ENCODE measurements at places on chromosomes 3 and 15.

DNA sequence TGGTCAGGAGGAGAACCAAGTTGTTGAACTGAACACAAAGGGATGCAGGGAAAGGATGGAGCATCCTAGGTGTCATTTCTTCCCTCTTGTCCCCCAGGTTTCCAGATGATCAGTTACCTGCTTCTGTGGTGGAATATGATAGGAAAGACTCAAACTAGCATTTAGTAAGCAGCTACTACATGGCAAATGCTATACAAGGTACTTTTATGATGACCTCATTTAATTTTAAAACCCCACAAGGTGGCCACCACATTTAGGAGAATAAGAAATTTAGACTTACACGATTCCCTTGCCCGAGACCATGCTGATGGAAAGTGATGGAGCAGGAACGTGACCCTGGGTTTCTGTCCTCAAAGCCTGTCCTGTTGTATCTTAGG lies 40.9 kb downstream of the CCR4 start:
- DNase-seq = no peak

DNA sequence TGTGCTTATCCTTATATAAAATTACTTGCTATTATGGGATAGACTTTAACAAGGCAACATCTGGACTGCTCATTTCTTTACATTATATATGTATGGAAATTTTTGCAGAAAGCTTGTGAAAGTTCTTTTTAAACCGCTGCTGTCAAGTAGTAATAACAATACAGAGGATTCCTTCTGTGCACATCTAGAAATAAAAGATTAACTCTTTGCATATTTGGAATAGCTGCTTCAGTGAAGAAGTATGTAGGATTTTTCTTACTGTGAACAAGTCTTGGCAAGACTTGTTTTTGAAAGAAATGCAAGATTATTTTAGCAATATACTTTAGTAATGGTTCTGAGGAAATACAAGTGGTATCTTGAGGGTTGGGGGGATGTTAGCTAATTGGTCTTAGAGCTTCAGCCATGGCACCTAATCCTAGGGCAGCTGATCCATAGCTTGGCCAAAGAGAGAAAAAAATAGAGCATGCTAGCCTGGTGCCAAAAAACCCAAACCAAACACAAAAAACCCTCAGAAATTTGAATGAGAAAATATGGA lies 4.3 kb downstream of the PRKCI start:
- DNase-seq = no peak

DNA sequence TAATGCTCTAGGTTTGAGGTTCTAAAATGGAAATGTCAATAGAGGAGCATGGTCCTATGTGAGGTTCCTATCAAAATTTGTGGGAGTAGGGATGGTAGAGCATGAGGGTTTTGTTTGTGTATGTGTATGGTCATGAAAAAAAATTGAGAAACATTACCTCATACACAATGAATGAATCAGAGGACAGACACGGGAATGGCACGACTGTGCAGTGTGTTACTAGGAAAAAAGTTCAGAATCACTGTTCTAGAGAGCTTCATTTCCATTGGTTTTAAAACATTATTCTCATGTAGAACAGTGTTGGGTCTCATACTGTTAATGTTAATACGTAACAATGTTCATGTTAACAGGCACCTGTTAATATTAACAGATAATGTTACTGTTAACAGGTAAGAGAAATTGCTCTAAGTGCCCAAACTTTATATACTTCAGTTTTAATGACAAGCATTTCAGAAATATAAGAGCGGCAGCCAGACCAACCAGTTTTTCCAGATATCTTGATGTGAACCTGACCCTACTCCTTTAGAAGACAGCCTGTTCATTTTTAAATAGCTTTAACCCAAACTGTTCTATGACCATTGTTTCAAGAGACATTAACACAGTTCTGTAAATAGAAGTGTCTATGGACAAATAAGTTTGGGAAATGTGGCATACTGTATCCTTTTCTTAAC lies 48.0 kb downstream of the SLC15A2 start:
- DNase-seq = no peak

- DNase-seq = no peak
Measured at GRCh38 chr3:74808506-74809275, 194.2 kb upstream of the CNTN3 start.

GRCh38 chr3:127066635-127067034 lies 83.7 kb downstream of the PLXNA1 start:
- DNase-seq = no peak

- no peak for DNase-seq
Measured at GRCh38 chr3:31862666-31863279, 118.3 kb downstream of the OSBPL10 start.

GRCh38 chr3:158452334-158452733 lies 118.7 kb upstream of the MLF1 start:
- DNase-seq = no peak

DNA sequence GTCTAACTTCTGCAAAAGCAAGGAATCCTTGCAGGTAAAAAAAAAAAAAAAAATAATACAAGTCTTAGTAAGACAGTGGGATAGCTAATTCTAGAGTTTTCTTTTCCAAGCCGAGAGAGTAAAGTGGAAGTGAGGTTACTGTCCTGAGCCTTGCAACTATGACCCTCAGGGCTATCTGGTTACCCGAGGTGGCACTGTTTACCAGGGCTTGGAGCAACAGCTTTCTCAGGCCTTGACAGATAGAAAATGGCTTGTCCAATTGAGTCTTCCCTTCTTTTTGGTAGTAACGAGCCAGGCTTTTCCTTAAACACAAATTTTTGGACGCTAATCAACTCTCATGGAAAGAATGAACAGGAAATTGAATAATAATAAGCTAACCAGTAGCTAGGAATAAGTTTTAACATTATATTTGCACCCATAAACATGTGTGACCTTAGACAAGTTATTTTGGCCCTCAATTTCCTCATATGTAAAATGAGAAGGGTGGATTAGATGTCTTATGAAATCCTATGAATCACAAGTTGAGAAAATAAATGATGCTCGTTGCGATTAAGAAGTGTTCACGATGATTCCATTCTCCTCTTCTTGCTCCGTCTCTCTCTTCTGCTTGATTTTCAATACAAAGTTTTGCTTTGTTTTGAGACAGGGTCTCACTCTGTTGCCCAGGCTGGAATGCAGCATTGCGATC lies 236.9 kb upstream of the KBTBD8 start:
- no peak for DNase-seq

DNA sequence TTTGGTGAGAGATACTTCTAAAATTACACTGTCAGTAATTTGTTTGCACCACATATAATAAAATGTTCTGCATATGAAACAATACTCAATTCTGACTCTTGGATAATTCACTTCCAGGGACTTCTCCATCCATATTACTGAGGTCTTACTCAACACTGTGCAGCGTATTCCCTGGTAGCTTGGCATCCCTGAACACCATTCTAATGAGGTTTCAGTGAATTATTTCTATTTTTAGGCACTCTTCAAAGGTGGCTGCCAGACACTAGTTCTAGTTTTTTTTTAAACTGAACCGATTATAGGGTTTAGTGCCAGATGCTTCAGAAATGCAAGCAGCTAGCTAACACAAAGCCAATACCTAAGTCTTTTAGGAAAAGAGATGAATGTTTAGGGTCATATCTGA lies 283.3 kb downstream of the FEZF2 start:
- DNase-seq = no peak

DNA sequence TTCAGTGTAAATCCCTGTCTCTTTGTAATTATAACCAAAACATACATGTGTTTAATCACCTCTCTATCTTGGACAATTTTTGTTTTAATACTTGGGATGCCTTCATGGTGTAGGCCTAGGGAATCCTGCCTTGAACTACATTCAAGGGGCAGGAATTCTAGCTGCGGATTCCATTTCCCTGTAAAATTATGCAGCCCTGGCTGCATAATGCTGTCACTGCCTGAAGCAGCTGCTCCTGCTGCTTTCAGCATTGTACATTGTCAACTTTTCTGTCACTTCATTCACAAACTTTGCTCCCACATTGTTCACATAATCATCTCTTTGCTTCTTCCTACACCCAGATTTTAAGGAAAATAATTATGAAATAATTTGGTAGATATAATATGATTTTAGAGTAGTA lies 638.7 kb downstream of the RBMS3 start:
- DNase-seq = no peak

GRCh38 chr15:62566248-62566647 lies 401.2 kb upstream of the C2CD4B start:
- no peak for DNase-seq

DNA sequence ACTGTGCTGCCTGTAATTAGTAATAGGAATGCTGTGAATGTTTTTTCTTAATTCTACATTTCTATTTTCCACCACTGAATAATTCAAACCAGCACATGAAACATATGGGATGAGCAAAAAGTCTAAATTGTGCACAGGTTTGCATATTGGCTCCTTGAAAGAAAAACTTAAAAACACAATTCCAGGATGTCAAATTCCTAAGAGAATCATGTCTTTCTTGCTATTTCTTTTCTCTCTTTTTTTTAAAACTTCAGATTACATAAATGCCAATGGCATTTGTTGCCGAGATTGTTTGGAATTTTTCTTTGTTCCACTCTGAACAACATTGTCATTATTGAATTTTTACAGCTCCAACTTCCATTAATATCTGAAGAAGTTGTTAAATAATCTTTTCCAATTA lies 60.8 kb downstream of the VGLL3 start:
- DNase-seq = no peak

DNA sequence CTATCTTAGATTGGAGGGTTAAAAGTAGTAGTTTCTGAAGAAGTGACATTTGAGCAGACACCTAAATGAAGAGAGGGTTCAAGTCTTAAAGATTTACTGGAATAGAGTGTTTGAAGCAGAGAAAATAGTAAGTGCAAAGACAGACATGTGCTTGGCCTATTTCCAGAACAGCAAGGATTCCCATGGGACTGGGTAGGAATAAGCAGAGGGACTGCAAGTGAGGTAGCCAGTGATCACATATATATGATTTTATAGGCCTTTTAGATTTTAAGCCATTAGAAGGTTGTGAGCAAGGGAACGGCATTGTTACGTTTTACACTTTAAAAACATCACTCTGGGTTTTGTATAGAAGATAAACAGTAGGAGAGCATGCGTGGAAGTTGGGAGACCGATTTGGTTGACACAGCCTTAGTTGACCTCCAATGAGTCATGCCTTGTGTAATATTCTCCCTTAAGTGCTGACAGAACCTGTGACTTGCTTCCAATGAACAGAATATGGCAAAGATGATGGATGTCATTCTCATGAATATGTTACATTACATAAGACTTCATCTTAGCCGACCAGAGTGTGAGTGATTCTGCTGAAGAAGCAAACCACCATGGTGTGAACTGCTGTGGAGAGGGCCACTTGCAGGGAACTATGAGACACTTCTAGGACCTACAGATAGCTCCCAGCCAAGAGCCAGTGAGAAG lies 37.1 kb upstream of the SLC4A7 start:
- no peak for DNase-seq

DNA sequence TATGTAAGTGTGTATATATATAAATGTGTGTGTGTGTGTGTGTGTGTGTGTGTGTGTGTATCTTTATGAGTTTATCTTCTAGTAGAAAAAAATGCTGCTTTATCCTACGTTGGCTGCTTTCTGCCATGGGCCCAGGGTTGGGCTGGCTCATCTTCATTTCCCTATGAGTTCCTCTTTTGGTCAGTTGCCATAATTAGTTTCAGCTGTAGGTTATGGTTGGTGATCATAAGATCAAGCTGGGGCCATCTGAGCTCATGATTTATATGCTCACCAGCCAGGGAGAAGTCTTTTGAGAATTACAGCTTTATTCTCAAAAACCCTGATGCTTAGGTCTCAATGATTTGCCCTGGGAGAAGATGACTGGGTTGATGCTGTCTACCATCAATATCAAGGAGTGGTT lies 775.8 kb upstream of the ARPP21 start:
- DNase-seq = no peak

DNA sequence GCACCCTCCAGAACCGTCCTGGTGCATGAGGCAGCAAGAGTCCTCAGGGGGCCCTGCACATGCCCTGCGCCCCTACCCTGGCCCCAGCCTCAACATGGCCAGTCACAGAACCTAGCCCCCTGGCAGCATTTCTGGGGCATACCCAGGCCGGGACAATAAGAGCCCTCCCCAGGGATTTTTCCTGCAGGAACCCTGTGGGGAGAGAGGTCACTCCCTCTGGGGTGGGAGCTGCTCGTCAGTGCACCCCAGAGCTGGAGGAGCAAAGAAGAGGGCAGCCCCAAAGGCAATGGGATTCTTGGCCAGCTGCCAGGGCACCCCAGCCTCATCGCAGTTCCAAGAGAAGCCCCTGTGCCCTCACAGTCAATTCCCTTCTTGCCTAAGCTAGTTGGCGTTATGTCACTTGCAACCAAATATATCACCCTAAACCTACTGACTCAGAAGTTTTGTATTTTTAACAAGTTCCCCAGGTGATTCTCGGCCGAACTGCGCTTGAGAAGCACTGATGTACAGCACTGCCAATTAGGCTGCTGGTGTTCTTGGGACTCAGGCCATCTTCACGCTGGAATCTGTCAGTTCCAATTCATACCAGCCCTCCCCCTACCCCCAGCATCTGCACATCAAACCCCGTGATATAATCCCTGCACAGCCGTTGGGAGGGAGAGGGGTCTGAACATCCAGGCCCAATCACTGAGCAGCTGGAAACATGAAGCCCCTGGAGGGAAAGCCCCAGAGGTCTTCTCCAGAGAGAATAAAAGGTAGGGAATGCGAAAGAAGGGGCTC lies 87.5 kb upstream of the PRR20G start:
- no peak for DNase-seq

- DNase-seq = no peak
Measured at GRCh38 chr3:48428572-48429316, 1.1 kb downstream of the PLXNB1 start.

GRCh38 chr3:162558016-162558415 lies 1061.4 kb downstream of the OTOL1 start:
- DNase-seq = no peak

- no peak for DNase-seq
Measured at GRCh38 chr15:81000144-81000623, 539 bp upstream of the TLNRD1 start.

DNA sequence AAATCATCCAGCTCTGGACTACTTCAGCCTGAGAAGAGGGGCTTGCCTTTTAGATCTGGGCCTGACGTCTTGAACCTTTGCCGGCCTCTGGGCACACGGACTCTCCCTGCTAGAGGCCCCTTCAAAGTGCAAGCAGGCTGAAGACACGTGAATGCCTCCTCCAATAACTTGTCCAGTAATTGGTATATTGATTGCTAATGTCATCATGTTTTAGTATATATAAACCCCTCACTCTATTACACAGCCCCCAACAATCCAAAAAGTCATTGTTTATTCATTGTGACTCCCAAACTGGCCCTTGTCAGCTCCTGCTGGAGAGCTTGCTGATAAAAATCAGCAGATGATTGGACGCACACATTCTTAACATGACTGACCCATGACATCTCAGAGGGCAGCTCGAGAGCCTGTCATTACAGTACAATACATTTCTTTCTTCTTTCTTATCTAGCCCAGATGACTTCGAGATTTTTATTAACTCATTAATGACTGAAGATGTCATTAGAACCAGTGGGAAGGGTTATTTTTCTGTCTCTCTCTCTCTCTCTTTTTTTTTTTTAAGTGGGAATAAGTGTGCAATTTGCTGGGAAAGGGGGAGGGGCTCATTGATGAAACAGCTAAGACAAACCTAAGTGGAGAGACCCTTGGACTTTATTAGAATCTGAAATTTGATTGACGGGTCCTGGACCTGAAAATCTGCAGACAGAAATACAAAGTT lies 65.5 kb upstream of the NR2F2 start:
- no peak for DNase-seq
